ENCODE measurements at places on chromosomes 2 and 18.

DNA sequence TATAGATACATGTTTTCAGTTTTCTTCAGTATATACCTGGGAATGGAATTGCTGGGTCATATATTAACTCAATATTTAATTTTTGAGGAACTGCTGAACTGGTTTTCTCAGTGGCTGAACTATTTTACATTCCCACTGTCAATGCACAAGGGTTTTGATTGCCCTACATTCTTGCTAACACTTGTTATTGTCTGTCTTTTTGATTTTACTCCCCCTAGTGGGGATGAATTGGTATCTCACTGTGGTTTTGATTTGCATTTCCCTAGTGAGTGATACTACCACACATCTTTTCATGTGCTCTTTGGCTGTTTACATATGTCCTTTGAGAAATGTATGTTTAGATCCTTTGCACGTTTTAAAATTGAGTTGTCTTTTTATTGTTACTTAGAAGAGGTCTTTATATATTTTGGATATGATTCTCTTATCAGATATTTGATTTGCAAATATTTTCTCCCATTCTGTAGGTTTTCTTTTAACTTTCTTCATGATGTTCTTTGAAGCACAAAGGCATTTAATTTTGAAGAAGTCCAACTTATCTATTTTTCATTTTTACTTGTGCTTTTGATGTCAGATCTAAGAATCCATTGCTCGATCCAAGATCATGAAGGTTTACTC lies 36.2 kb downstream of the ASB1 start:
- H3K4me1 ChIP-seq = peaks cover 5% of the 10 kb centered on the region
- H3K36me3 ChIP-seq = no peaks in the 10 kb centered on the region
- no peak for DNase-seq
- H3K27ac ChIP-seq = no peak overlapping the region

GRCh38 chr2:140600116-140600515 lies 1530.7 kb downstream of the LRP1B start:
- no peak overlapping the region for H3K4me3 ChIP-seq
- no peaks in the 10 kb centered on the region for H3K36me3 ChIP-seq
- no peak overlapping the region for H3K27ac ChIP-seq
- no peak for DNase-seq
- H3K4me1 ChIP-seq = no peaks in the 10 kb centered on the region
- no peaks in the 10 kb centered on the region for H3K27me3 ChIP-seq

GRCh38 chr2:85314884-85315242 lies 12.9 kb downstream of the TGOLN2 start:
- peaks cover 26% of the 10 kb centered on the region for H3K4me1 ChIP-seq
- no peak overlapping the region for H3K4me3 ChIP-seq
- DNase-seq = no peak
- H3K27ac ChIP-seq = no peak overlapping the region

DNA sequence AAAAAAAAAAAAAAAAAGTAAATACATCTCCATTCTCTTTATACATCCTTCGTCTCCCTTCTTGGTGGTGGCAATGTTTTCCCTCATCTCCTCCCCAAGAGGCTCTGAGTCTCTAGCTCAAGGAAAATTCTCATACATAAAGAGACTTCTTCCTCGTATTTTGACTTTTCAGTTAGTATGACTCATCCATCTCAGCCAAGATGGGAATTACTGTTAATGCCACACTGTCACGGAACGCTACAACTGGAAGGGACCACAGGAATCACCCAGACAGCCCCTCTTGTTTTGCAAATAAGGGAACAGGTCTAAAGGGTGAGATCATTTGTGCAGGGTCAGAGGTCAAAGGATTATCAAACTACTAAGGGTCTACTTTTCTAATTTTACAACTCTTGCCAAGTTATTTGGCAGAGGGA lies 19.5 kb downstream of the NFE2L2 start:
- H3K27ac ChIP-seq = peak overlapping the region; percentile 61
- peaks cover 37% of the 10 kb centered on the region for H3K36me3 ChIP-seq
- DNase-seq = no peak
- H3K4me1 ChIP-seq = peaks cover 54% of the 10 kb centered on the region
- H3K27me3 ChIP-seq = no peaks in the 10 kb centered on the region
- H3K4me3 ChIP-seq = no peak overlapping the region

- H3K27me3 ChIP-seq = peaks cover 3% of the 10 kb centered on the region
- no peak for DNase-seq
Observed at GRCh38 chr18:45637546-45638327, 22.5 kb downstream of the SLC14A2 start.

DNA sequence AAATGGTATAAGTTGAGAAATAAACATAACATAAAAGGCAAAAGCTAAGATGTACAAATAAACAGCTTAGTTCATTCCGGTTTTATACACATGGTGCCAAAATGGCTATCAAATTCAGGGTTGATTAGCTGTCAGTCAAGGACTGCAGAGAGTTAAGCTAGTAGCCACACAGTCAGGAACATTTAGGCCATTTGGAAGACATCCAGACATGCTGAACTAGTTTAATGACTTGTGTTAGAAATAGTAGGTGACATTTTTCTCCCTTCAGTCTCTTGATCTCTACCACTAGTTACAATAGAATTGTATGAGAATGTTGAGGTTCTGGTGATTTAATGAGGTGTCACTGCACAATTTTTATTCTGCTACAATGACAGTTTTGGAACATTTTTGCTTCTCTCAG lies 394.4 kb upstream of the SPHKAP start:
- H3K4me3 ChIP-seq = no peak overlapping the region
- no peaks in the 10 kb centered on the region for H3K27me3 ChIP-seq
- H3K4me1 ChIP-seq = no peaks in the 10 kb centered on the region
- no peaks in the 10 kb centered on the region for H3K36me3 ChIP-seq
- no peak overlapping the region for H3K27ac ChIP-seq

DNA sequence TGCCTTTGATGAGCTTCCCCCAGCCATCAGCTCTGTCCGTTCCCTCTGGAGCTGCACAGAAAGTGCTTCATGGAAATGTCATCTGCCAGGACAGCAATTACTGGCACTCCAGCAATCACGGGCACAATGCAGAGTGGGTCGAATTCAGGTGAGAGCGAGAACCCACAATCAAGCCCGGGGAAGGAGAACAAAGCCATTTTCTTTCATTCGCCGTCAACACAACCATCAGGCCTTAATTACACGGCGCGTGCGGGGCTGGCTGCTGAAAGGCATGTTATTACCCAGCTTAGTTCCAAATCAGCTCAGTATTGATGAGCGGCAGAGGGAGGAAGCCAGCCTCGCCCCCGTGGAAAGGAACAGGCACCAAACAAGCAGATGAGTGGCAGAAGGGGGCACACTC lies 143.9 kb downstream of the MYT1L start:
- no peak overlapping the region for H3K4me3 ChIP-seq
- H3K27ac ChIP-seq = no peak overlapping the region
- no peaks in the 10 kb centered on the region for H3K36me3 ChIP-seq
- H3K4me1 ChIP-seq = no peaks in the 10 kb centered on the region
- DNase-seq = no peak
- H3K27me3 ChIP-seq = no peaks in the 10 kb centered on the region

DNA sequence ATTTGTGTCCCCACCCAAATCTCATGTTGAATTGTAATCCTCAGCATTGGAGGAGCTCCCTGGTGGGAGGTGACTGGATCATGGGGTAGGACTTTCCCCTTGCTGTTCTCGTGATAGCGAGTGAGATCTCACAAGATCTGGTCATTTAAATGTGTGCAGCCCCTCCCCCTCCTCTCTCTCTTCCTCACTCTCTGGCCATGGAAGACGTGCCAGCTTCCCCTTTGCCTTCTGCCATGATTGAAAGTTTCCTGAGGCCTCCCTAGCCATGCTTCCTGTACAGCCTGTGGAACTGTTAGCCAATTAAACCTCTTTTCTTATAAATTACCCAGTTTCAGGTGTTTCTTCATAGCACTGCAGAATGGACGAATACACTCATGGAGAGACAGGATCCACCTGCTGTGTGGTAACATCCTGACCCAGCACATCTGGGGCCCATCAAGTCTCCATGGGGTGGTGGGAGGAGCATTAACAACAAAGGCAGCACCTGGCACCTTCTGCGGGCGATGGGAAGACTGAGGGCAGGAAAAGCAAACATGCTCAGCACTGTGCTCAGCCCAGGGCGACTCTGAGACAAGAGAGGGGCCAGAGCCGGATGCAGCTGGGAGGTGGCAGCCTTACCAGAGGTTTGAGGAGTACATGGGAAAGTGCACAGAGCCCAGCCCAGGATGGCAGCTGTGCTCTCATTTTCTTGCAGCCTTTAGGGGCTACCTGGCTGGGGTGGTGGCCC lies 16.2 kb upstream of the ALPP start:
- H3K27ac ChIP-seq = no peak overlapping the region
- H3K4me3 ChIP-seq = no peak overlapping the region
- H3K4me1 ChIP-seq = peaks cover 15% of the 10 kb centered on the region
- DNase-seq = no peak
- peaks cover 3% of the 10 kb centered on the region for H3K27me3 ChIP-seq
- H3K36me3 ChIP-seq = no peaks in the 10 kb centered on the region

- no peak for DNase-seq
- H3K27me3 ChIP-seq = no peaks in the 10 kb centered on the region
- H3K27ac ChIP-seq = no peak overlapping the region
- H3K36me3 ChIP-seq = no peaks in the 10 kb centered on the region
- H3K4me1 ChIP-seq = peaks cover 12% of the 10 kb centered on the region
Observed at GRCh38 chr2:43405829-43406228, 179.4 kb upstream of the ZFP36L2 start.

GRCh38 chr2:102235042-102235473 lies 48.2 kb downstream of the IL1RL2 start:
- no peak overlapping the region for H3K4me3 ChIP-seq
- no peaks in the 10 kb centered on the region for H3K36me3 ChIP-seq
- H3K27ac ChIP-seq = no peak overlapping the region

DNA sequence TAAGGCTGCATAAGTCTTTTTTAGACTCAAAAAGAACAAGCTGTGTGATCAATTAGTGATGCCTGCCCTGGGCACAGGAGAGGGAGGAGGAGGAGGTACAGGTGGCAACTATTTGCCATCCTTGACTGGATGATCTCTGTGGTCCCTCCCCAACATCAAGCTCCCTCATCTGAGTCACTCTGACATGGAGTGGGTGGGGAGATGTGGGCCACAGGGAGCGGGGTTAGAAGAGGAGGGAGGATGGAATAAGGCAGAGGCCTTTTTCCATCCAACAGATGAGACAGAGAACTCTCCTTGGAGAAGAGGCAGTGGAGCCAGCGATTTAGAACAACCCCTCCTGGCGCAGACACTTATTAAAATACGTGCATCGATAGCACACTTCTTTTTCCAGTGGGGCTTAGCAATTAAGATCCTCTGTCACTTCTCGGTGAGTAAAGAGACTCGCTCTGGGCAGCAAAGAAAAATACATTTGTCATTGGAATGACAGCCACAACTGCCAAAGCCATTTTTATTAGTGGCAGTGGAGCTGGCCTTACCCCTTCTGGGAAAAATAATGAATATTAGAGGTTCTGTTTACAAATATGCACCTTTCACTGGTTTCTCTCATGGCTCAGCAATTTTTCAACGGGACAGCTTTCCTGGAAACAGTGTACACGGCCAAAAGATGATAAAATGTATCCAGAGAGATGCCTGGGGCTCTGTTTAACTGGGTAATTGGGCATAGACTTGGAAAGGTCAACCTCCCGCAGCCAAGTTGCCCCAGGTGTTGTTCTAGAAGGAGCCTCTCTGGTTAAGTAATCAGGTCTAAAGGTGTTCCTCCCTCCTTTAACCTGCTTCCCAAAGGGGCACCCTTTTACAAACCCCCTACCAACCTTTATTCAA lies 238.4 kb upstream of the CXCR4 start:
- DNase-seq = no peak
- no peak overlapping the region for H3K27ac ChIP-seq
- H3K4me1 ChIP-seq = peaks cover 18% of the 10 kb centered on the region
- H3K27me3 ChIP-seq = no peaks in the 10 kb centered on the region
- no peak overlapping the region for H3K4me3 ChIP-seq

- H3K27me3 ChIP-seq = no peaks in the 10 kb centered on the region
- no peaks in the 10 kb centered on the region for H3K36me3 ChIP-seq
- no peak overlapping the region for H3K27ac ChIP-seq
Observed at GRCh38 chr18:75546964-75547363, 119.5 kb upstream of the SMIM21 start.

DNA sequence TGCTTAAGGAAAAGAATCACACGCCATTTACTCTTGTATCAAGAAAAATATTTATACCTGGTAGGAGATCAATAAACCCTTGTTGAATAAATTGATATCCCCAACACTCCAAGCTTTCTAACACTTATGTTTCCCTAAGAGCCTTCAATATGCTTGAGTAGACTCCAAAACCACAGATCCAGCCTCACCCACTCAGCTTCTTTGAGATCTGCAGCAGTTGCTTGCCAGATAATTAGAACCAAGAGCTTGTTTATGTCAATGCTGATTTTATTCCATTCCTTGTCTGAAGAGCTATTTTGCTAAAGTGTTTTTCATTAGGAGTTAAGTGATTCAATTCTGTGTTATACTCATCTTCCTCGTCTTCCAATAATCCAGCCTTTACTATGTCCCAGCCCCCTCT lies 26.3 kb upstream of the CRIM1 start:
- H3K27ac ChIP-seq = no peak overlapping the region
- no peak overlapping the region for H3K4me3 ChIP-seq
- peaks cover 29% of the 10 kb centered on the region for H3K27me3 ChIP-seq

GRCh38 chr2:67974559-67975430 lies 88.0 kb downstream of the C1D start:
- peaks cover 3% of the 10 kb centered on the region for H3K27me3 ChIP-seq
- H3K4me3 ChIP-seq = no peak overlapping the region
- no peak overlapping the region for H3K27ac ChIP-seq

DNA sequence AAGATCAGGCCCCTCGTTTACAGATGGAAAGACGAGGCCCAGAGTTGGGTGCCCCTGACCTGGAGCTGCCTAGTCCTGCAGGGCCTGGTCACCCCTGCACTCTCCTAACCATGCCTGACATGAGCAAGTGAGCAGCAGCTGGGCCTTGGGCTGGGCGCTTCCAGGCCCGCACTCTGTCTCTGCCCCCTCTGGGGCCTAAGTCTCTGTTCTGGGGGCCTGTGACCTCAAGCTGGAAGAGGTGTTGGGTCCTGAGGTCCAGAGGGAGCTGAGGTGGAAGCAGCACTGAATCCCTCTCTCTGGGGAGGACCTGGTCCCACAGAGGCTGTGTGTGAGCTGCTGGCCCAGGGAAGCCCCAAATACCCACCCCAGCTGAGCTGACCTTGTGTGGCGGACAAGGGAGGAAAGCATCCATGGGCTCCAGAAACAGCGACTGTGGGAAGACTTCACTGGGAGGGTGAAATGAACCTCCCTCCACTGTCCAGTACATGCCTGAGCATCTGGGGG lies 46.1 kb upstream of the GPC1 start:
- H3K27me3 ChIP-seq = peaks cover 3% of the 10 kb centered on the region
- H3K27ac ChIP-seq = no peak overlapping the region
- no peak overlapping the region for H3K4me3 ChIP-seq
- DNase-seq = no peak
- H3K36me3 ChIP-seq = no peaks in the 10 kb centered on the region

DNA sequence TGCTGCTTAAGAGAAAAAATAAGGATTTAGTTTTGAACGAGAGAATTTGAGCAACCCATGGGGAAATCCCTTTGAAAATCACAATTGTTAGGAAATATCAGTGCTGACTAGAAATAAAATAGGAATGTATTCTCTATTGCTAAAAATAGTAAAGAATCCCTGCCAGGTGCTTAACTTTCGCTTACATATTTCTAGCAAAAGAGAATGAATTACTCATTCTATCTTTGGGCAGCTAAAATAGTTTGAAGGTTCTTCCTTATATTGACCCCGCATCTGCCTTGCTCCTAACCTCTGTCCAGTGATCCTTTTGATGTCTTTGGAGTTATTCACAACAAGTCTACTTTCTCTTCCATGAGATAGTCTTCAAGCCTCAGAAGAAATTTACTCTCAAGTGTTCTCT lies 103.8 kb downstream of the PLCL1 start:
- no peak for DNase-seq
- no peak overlapping the region for H3K27ac ChIP-seq
- H3K27me3 ChIP-seq = peaks cover 36% of the 10 kb centered on the region
- no peaks in the 10 kb centered on the region for H3K36me3 ChIP-seq
